ENCODE measurements at places on chromosomes 4 and X. TPM values are rescaled to one million over a fixed set of nuclear protein-coding genes. Genes with fewer than 3 reads are reported as not detected.

The SGMS2 gene
- total RNA-seq = 89.0 TPM

The TMPRSS11A gene
- total RNA-seq = not detected

The MAGED4 gene
- total RNA-seq = 3.2 TPM

GRCh38 chr4:149884529-149885181 lies 69.0 kb upstream of the IQCM start:
- no peak for DNase-seq

The CCNA2 gene
- total RNA-seq = 2.2 TPM

The SERPINA7 gene
- not detected for total RNA-seq

DNA sequence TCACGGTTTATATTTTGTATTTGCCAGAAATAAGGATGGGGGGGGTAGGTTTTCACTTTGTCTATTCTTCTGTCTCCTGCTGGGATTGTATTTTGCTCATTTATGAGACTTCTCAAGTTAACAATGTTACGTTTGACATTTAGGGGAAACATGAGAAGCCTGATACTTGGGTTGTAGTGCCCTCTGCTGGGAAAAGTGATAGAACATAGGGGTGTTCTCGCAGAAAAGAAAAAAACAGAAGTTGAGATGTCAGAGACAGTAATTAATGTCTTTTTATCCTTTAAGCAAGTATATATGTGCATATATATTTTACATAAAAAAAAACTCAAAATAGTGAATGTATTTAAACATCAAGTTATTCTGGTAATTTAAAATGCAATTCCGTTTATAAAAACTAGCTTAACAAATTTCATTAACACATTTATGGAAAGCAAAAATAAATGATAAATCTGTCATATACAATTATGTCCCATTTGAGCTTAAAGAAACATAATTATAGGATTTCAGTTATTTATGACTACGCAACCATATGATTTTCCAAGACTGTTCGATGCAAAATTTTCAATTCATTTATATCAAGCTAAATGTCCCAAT lies 46.0 kb upstream of the TMPRSS11F start:
- DNase-seq = no peak

DNA sequence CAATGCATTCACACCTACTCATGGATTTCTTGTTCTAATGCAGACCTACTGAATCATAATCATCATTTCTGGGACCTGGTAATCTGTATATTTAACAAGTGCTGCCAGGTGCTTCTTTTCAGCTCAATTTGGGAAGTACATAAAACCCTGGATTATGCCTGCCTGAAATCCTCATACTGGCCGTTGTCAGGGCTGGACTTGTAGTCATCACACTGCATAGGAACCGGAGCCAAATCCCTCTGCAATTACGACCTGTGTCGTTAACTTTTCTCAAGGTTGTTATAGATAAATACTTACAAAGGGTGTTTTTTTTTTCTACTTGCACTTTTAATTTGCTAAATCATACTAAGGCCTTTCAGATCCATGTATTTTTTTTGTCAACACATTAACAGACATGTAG lies 294.9 kb upstream of the PRPS2 start:
- DNase-seq = no peak

The C4orf51 gene
- not detected for total RNA-seq

GRCh38 chr4:48945981-48946380 lies 39.4 kb upstream of the OCIAD2 start:
- DNase-seq = no peak

DNA sequence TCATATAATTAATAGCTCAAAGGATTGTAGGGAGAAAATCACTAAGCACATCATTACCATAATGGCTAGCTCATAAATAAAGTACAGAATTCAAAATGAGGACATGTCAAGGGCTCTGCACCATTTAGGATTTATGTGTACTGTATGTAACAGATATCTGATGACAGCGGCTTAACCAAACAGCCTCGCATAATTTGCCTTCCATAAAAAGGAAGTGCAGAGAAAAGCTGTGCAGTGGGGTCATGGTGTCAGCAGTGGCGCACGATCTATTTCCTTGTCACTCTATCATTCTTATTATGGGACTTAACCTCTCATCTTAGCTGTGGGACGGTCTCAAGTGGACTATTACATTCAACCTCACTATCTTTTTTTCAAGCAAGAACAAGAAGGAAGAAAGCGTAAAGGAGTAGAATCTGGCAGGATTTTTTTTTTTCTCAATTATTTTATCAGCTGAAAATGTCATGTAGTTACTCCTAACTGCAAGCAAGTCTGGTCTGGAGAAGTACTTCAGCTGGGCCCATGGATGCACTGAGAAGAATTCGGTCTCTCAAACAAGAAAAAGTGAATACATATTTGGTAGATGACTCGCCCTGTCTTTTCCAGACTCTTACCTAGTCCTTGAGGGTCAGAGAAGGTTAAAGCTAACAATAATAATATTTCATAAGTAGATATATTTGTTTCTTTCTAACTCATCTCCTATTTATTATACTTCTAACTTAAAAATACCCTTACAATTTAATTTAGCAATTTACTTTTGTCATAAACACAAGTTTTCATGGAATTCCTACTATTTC lies 94.6 kb downstream of the COX18 start:
- DNase-seq = no peak

All from lower lobe of right lung (tissue), 2 donors.